ENCODE measurements at places on chromosomes 12 and 14. TPM values are rescaled to one million over a fixed set of nuclear protein-coding genes. Genes with fewer than 3 reads are reported as not detected.

The NELL2 gene
- total RNA-seq = 0.39 TPM

The PPP1CC gene
- total RNA-seq = 146 TPM

The GLT1D1 gene
- not detected for total RNA-seq

The NYNRIN gene
- 0.29 TPM for total RNA-seq

GRCh38 chr14:101975231-101975630 is 10.9 kb downstream of the DYNC1H1 start:
- DNase-seq = no peak

- no peak for DNase-seq
These were observed 53.4 kb upstream of the PWP1 start for GRCh38 chr12:107632246-107632645.

DNA sequence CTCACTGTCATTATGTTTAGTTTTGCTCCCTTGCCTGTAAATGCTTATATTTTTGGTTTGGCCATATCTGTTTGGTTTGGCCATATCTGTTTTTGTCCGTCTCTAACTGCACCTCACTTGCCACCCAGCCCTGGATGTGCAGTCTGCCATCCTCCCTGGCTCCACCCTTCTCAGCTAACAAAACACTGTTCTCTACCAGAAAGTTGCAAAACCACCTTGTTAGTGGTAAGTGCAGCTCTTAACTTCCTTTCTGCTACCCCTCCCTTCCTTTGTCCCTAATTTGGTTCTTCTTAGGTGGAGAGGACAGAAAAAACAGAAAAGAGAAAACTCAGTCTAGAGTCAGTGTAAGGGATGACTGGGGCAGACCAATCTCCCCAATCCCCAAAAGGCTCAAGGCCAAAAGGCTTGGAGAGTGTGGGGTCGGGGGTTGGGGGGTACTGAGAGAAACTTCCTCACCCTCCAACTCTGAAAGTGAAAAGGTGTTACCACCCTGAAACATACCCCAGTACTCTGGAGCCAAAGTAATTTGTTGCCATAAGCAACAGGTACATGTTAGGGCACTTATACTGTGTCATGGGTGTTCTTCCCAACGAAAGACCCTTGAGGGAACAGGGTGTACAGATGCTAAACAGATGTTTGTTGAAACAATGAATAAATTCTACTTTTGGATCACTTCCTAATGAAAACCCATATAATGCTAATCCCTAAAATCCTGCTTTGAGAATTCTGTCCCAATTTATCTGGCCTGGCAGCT is 5.0 kb downstream of the BIN2 start:
- peak; percentile 58 for DNase-seq

- DNase-seq = no peak
These were observed 56.0 kb downstream of the PLCZ1 start for GRCh38 chr12:18681818-18682217.

GRCh38 chr12:106583242-106584103 is 669 bp downstream of the RFX4 start:
- DNase-seq = peak; percentile 12

Data from B cell (primary cell).